ENCODE measurements at places on chromosomes 1 and 21. TPM values are rescaled to one million over a fixed set of nuclear protein-coding genes. Genes with fewer than 3 reads are reported as not detected.

DNA sequence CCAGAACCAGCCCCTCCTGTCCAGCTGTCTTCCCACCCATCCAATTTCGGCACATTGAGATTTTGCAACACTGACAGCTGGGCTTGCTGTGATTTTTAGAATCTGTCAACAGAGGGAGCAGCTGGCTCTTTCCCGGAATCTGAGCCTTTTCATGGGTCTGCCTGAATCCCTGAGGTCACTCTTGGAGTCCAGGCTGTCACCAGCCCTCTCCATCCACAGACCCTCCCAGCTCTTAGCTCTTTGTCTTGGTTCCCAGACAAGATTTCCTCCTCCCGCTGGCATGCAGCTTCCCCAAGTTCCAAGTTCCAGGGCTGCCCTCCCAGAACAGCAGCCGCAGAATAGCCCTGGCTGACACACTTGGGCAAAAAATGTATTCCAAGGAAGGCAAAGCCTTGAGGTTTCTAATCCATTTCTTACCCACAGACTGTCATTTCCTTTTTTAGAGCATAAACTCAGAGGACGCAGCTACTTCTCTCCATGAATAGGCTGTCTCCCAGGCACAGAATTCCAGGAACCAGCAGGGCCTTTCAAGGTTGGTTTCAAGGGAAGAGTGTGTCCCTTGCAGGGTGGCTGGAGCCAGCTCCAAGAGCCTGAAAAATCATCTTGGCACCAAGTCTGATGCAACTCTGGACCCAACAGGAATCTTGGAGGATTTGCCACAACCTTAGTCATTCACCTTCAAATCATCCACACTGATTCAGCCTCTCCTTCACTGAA, 7.1 kb upstream of the TMEM61 start:
- peak; percentile 35 for DNase-seq

UBL4B gene
- total RNA-seq: not detected

SLC27A3 gene
- 11.9 TPM for total RNA-seq

PTAFR gene
- 2.5 TPM for total RNA-seq

GRCh38 chr1:26468911-26469310, 3.3 kb upstream of the HMGN2 start:
- DNase-seq: no peak

GRCh38 chr1:21574466-21575151, 65.4 kb downstream of the ALPL start:
- peak; percentile 14 for DNase-seq

Measured in Calu3 (cell line).